ENCODE measurements at places on chromosomes 5 and 9.

- no peak for DNase-seq
Observed at GRCh38 chr9:69397384-69398214, 72.6 kb downstream of the ENTREP1 start.

GRCh38 chr5:176737746-176738636 is 72.4 kb upstream of the UNC5A start:
- no peak for DNase-seq

DNA sequence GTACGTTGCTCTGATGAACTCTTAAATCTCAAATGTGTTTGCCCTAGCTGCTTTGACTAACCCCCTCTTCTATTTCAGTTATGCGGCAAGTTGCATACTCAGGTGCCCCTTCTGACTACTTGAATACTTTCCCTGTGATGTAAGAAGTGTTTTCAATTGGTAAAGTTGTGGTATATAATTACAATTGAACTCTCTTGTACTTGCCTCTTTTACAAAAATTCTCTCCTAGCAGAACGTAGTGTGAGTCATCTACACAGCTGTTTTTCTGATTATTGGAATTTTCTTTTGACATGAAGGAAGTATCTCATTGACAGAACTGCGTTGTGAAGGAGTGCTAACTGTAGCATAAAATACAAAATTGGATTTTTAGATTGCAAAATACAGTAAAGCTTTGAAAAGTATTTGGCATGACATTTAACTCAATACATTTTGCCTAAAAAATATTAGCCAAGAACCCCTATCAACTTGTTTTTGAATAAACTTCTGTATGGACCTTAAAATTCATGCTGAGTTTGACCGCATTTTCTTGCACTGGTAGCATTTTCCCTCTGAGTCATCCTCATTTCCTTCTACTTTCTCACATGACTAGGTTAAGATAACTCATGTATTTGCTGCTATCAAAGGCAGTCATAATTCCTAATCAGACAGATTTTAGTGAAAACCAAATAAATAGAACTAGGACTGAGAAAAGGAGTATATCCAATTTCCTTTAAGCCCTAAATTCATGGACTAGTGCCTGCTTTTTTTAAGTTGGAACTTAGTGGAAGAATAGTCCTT is 6.3 kb downstream of the CRHBP start:
- no peak for DNase-seq

DNA sequence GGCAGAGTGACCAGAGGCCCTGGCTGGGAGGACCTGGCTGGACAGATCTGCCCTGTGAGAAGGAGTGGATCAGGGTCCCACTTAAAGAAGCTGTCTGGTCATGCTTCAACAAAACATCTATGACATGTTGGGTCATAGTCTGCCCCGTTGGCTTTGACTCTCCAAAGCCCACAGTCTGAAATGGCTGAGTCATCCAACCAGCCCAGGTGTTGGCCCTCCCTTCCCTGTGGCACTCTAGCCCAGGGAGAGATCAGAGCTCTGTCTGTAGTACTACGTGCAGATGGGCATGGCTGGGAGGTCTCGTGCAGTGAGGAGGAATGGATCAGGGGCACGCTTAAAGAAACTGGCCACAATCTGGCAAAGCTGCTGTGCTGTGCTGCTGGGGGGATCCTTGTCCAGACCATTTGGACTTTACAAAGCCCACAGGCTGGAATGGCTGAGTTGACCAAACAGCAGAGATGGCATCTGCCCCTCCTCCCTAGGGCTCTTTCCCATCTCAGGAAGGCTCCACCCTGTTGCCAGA is 206.1 kb downstream of the TUSC1 start:
- no peak for DNase-seq

GRCh38 chr9:92176800-92177185 is 61.6 kb upstream of the SPTLC1 start:
- DNase-seq = no peak

- DNase-seq = no peak
Observed at GRCh38 chr9:112125951-112126388, 49.1 kb downstream of the SUSD1 start.

GRCh38 chr9:757246-757881 is 84.1 kb upstream of the DMRT1 start:
- no peak for DNase-seq

GRCh38 chr5:176818391-176819098 is 8.2 kb downstream of the UNC5A start:
- no peak for DNase-seq

GRCh38 chr9:73011181-73011750 is 58.4 kb upstream of the ALDH1A1 start:
- DNase-seq = no peak

GRCh38 chr5:177603631-177604030 is 3.7 kb downstream of the B4GALT7 start:
- no peak for DNase-seq

DNA sequence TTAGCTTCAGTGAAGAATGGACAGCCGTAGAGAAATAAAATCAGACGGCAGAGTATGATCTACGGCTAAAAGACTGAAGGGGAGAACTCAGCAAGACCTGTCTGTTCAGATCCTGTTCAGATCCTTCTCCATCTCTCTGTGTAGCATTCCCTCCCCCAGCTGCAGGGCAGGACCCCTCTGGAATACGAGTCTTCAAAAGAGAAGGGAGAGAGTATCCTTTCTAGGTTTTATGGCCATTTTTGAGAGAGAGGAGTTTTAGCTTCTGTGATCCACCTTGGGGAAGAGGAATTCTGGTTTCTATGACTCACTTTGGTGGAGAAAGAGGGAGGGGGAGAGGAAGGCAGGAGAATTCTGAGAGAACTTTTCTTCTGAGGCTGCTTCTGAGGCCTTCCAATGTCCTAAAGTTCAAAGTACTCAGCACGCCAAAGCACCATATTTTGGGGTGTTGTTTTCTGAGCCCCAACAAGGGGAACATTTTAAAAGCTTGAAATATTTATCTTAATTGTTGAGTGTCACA is 194.4 kb upstream of the TLE4 start:
- DNase-seq = no peak

DNA sequence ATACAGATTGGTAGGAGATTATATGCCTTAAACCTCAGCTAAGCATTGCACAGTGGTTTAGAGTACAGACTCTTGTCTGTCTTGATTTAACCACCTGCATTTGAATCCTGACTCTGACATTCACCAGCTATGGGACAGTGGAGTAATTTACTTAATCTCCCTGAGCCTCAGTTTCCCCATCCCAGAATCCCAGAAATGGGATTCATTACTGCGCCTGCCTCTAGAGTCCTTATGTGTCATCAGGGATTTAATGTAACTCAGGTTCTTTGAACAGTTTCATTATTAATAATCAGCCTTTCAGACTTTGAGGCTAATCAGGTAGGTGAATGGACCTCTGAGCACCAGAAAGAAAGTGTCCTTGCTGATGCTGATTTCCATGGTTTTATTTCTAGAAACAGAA is 149.1 kb downstream of the SMARCA2 start:
- no peak for DNase-seq
